ENCODE measurements at places on chromosomes 6 and 20.
A peak's percentile ranks its signal among the peaks of the same experiment; 100 is the strongest.

DNA sequence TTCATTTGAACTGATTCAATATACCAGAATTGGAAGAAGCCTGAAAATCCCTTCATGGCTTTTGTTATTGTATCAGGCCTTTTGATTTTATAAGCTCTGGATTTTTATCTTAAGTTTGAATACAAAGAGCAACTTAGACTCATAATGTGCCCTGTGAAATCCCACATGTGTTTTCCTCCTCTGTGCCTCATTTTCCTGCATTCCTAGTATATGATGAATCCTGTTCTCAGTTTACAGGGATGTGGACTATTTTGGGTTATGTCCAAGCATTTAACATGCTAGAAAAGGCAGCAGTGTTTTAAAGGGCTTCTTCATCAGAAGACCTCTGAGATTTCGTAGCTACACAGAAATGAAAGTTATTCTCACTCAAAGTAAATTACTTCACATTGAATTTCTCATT lies 455.0 kb downstream of the RFPL4B start:
- DNase-seq = peak; percentile 60

- no peak for DNase-seq
Observed at GRCh38 chr6:34718976-34719375, 22.4 kb upstream of the ILRUN start.

GRCh38 chr6:100430962-100431361 lies 33.8 kb downstream of the SIM1 start:
- DNase-seq = no peak

DNA sequence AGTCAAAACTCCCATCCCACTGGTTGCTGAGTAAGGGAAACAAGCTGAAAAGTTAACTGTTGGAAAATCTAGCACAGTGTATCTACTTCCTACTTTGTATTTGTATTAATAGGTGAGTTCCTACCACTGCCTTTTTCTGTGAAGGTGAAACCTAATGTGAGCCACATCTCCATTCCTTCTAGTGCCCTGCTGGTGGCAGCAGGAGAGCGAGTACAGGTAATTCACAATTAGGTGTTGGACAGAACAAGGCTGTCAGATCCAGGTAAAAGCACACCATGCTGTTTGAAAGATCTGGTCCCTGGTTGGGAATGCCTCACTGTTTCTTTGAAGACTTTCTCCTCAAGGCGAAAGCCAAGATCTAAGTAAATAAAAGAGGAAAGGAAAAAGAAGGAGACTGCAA lies 528.4 kb downstream of the PKHD1 start:
- peak; percentile 16 for DNase-seq

GRCh38 chr6:21123507-21124436 lies 469.8 kb upstream of the SOX4 start:
- DNase-seq = no peak

Measured in renal cortical epithelial cell (primary cell).